T-helper 22 cell (primary cell): ENCODE measurements at places on chromosomes 1 and 21.
A peak's percentile ranks its signal among the peaks of the same experiment; 100 is the strongest.

DNA sequence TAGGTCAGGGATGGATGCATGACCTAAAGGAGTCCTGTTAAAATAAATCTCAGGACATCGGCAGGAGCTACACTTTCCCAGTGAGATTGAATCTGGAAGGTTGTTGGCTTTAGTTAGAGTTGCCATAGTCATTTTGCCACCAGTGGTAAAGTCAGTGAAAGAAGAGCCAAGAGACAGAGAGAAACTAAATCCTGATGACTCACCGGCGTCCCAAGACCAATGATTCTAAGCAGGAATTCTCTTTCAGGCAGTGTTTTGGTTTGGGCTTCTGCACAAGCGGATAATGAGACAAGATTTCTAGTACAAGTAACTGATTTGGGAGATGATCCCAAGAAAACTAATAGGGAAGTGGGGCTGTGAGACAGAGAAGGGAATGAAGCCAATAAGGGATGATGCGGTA, 88.8 kb upstream of the ETS2 start:
- no peak for DNase-seq

GRCh38 chr21:26451081-26451740, 121.9 kb downstream of the CYYR1 start:
- no peak for DNase-seq

DNA sequence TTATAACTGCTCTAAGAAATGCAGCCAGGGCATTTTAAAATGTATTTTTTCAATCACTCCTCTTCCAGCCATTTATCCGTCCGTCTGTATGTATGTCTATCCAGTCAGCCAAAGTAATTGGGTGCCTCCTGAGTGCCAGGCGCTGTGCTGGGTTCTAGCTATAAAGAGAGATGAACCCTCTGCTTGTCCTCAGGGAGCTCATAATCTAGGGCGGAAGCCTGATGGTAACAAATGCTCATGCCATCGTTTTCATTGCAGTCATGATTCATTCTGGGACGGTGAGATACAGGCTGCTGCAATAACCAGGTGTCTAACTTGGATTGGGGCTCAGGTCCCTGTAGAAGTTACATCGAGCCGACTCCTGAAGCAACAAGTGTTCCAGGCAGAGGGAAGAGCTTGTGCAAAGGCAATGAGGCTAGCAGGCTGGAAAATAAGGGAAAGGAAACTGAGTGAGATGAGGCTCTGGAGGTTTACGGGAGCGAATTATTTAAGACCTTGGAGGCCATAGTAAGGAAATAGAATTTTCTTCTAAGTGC, 11.6 kb downstream of the IFI6 start:
- no peak for DNase-seq

DNA sequence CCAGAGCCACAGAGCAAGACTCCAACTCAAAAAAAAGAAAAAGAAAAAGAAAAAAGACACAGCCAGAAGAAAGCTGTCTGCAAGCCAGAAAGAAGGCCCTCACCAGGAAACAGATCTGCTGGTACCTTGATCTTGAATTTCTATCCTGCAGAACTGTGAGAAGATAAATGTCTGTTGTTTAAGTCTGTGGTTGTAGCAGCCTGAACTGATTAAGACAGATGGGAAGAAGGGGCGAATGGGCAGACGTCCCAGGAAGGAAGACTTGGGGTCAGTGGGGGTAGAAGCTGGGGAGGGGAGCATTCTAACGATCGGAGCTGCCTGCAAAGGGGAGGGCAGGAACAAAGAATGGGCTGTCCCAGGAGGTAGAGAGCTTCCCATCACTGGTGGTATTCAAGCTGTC, 6.3 kb downstream of the SLC2A7 start:
- DNase-seq: no peak

GRCh38 chr1:96730574-96731298, 9.2 kb downstream of the PTBP2 start:
- DNase-seq: no peak

DNA sequence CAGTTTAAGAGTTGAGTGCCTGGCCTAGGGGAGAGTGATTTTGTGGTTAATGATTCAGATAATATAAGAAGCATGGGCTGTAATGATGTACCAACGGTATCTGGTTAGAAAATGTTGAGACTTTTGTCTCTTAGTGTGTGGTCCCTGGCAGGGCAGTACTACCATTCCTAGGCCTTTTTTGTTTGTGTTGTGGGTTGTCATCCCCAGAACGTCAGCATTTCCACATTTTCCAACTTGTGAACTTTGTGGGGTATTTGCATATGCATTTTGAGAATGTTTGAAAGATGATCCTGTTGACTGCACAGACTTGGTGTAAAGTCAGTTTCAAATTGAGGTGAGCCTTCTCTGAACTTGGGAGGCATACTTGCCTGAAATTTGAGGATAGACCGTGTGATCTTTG, 11.4 kb downstream of the NEK7 start:
- DNase-seq: no peak

- DNase-seq: no peak
Measured at GRCh38 chr1:94463765-94464330, 45.7 kb downstream of the ABCD3 start.

GRCh38 chr1:47224676-47225399, 7.2 kb downstream of the TAL1 start:
- no peak for DNase-seq

DNA sequence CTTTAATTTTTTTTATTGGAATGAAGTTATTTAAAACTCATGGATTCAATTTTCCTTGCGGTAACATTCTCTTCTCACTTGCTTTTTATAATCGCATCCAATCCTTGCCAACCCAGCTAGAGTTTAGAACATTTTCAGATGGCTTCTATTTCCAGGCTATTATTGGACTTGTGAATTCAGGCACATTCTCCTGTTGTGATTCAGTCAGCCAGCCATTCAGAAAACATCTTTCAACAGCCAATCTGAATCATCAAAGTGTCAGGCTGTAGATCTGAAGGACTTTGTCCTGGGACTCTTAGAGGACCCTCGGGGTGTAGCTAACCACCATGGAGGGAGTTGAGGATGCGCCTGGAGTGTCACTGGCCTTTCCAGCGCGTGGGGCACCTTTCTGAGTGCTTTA, 92.4 kb downstream of the PRDM2 start:
- DNase-seq: no peak

- no peak for DNase-seq
Measured at GRCh38 chr1:59814901-59815825, at the start of gene HOOK1. Gene HOOK1, plus strand, starts transcription at chr1:59814949. Its CDS starts 169 bp downstream, at chr1:59815118.

DNA sequence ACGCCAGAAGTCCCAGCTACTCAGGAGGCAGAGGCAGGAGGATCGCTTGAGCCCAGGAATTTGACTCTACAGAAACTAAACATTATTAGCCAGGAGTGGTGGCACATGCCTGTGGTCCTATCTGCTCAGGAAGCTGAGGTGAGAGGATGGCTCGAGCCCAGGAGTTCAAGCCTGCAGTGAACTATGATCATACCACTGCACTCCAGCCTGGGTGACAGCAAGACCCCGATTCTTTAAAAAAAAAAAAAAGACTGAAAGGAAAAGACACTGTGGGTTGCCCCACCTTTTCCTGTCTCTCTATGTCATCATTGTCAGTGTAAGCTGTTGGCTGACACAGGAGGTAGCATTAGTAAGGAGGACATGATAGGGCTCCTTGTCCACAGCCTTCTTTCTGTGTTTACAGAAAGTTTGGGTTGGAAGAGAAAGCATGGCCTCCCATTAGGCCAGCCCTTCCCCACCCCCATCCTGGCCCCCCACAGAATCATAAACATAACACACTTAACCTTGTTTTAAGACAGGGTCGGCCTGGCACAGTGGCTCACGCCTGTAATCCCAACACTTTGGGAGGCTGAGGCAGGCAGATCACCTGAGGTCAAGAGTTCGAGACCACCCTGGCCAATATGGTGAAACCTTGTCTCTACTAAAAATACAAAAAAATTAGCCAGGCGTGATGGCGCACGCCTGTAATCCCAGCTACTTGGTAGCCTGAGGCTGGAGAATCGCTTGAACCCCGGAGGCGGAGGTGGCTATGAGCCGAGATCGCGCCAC, 20.6 kb upstream of the RCAN3 start:
- peak; percentile 43 for DNase-seq

DNA sequence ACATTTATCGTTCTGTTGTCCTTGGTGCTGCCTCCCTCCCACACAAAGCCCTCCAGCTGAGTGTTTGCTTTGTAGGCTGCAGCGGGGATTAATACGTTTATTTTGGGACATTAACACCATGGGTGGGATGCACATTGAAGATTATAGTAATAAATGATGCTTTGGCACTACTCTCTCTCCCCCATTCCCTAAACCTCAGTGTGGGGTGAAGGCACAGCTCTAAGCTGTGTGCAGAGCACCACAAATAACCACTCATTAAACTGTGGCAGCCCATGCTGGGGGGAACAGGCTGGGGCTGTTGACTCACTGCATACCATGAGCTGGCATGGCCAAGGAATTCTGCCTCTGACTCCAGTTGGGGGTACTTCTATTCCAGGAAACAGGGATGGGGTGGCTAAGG, 7.7 kb downstream of the PCP4L1 start:
- no peak for DNase-seq

DNA sequence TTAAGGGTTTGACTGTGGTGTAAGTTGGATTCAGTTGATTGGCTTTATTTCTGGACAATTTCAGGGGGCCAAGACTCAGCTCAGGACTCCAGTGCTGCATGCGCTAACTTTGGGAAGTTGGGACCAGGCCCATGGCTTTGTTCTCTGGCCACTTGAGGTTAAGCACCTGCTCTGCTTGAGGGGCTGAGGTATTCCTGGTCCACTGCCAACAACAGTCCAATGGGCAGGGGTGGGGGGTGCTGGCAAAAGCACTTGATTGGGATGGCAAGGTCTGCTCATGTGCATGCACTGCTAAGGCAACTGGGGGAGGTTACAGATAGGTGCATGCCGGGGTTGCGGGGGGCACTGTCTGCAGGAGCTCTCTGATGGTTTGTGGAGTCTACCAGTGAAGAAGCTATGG, 52.6 kb upstream of the ASB17 start:
- no peak for DNase-seq

GRCh38 chr1:11053758-11054137, 6.1 kb downstream of the SRM start:
- no peak for DNase-seq

DNA sequence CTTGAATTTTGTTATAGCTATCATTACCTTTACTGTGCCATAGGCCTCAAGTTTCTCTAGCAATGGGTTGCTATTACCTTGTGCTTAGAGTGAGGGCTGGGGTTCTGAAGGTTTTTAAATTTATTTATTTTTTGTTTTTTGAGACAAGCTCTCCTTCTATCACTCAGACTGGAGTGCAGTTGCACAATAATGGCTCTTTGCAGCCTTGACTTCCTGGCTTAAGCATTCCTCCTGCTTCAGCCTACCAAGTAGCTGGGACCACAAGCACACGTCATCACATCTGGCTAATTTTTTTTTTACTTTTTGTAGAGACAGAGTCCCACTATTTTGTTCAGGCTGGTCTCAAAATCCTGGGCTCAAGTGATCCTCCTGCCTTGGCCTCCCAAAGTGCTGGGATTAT, 41.5 kb downstream of the SNX27 start:
- no peak for DNase-seq

GRCh38 chr1:223486366-223486765, 93.2 kb downstream of the CCDC185 start:
- no peak for DNase-seq

DNA sequence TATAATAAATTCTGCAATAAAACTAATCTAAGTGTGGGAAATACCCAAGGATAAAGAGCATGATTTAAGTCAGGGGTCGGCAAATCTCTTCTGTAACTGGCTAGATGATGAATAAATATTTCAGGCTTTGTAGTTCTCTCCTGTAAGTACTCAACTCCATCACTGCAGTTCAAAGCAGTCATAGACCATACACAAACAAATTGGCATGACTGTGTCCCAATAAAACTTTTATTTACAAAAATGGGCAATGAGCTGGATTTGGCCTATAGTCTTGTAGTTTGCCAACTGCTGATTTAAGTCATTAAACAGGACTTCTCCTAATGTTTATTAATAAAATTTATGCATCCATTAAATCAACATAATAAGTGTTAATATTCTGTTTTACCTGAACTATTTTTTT, 49.4 kb downstream of the EDEM3 start:
- no peak for DNase-seq

- no peak for DNase-seq
Measured at GRCh38 chr1:21000245-21000594, 176.5 kb downstream of the EIF4G3 start.

DNA sequence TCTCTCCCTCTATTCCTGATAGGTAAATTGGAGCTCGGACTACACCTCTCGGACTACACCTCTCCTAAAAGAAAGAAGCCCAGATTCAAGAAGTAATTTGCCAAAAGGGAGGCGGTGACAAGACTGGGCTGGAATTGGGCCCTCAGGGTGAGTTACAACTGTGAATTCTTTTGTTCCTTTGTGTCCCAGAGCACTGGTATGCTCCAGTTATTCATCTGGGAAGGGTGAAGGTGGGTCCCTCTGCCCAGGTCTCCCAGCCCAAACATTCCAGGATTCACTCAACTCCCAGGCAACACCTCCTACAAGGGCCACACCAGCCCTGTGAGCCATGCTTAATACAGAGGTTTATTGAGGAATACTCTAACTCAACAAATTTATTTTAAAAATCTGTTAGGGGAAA, 69.2 kb downstream of the LMX1A start:
- no peak for DNase-seq

DNA sequence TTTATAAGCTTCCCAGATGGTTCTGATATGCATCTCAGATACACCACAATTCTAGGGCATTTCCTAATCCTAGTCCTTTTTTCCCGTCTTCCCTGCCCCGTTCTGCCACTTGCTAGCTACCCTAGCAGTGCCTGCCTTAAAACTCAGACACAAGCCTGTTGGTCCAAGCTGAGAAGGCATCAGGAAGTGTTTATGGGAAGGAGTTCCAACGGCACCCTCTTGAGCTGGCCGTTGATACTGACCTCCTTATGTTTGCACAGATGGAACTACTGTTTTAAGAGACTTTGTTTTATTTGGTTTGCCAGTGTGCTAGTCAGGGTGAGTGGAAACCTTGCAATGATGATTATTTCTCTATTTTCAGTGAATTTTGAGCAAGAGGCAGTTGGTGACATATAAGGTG, 67.2 kb downstream of the UCK2 start:
- DNase-seq: no peak

DNA sequence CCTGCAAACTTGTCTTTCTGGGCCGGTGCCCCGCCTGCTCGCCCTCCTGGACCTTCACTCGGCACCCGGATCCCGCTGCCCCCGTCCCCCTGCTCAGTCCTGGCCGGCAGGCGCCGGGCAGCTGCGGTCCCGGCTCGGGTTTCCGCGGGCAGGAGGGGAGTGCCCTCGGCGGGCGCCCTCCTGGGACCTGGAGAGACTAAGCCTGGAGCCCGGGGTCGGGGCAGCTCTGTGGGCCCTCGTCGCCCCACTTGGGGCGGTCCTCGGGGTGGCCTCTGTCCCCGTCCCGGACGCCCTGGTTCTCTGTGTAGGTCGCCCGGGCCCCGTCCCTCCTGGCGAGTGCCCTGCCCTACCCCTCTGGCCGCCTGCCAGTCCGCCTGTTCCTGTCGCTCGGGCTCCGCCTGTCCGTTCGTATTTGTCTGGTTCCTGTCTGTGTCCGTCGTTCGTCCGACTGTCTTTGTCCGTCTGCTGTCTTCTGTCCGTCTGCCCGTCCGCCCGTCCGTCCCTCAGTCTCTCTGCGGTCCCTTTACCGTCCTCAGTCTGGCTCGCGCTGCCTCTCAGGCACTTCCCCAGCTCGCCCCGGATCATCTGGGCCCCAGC, 490 bp downstream of the SERINC2 start:
- DNase-seq: no peak

GRCh38 chr1:75482951-75483350, 128.0 kb downstream of the SLC44A5 start:
- DNase-seq: no peak
